ENCODE measurements at places on chromosomes 16 and 17. TPM values are rescaled to one million over a fixed set of nuclear protein-coding genes. Genes with fewer than 3 reads are reported as not detected.

Gene CFAP52
- not detected for total RNA-seq

Gene COPZ2
- 73.9 TPM for total RNA-seq

Gene EIF4A3
- total RNA-seq = 47.6 TPM

Gene TBC1D3L
- 12.5 TPM for total RNA-seq

Gene NGFR
- 31.6 TPM for total RNA-seq

Gene SMPD3
- total RNA-seq = 0.42 TPM

Gene TBC1D3
- not detected for total RNA-seq

Gene ACSM5
- 3.1 TPM for total RNA-seq

Gene KCTD11
- 9.1 TPM for total RNA-seq

Gene NDRG4
- total RNA-seq = 14.8 TPM

Gene PRKCB
- 12.3 TPM for total RNA-seq

Gene GNGT2
- 2.1 TPM for total RNA-seq

Gene CBX2
- total RNA-seq = 1.2 TPM

Gene CDRT4
- total RNA-seq = 1.6 TPM

Gene CCL16
- total RNA-seq = not detected

Gene SLX4
- 3.3 TPM for total RNA-seq

Gene ZDHHC1
- total RNA-seq = 24.2 TPM

Gene PIGQ
- 44.7 TPM for total RNA-seq

Gene RNF157
- total RNA-seq = 4.0 TPM
